ENCODE measurements at places on chromosomes 4 and X.

DNA sequence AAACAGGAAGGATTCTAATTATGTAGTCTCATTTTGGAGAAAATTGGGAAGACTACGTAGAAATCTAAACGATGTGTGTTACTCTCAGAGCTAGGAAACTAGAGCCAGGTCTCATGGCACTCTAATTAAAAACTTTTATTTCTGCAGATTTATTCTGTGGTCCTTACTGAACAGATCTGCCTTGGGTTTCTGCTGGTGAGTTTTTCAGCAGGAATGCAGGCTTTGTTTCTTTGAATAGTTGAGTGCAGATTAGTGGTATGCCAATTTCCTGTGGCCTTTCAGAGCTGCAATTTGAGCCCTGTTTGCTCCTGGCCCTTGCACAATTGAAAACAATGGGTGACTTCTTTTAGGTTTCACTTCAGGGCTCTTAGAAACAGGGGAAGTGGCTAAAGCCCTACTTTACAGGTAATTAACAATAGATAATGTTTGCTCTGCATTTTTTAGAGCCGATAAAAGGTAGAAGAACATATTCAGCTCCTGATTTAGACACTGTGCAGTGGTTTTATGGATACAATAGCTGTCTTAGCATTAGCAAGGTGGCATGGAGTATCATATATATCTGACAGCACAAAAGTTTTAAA, 21.8 kb downstream of the SPRY1 start:
- no peak overlapping the region for H3K27ac ChIP-seq
- peak; percentile 74 for DNase-seq
- no peaks in the 10 kb centered on the region for H3K36me3 ChIP-seq
- no peak overlapping the region for H3K4me3 ChIP-seq
- H3K4me1 ChIP-seq = peaks cover 3% of the 10 kb centered on the region

DNA sequence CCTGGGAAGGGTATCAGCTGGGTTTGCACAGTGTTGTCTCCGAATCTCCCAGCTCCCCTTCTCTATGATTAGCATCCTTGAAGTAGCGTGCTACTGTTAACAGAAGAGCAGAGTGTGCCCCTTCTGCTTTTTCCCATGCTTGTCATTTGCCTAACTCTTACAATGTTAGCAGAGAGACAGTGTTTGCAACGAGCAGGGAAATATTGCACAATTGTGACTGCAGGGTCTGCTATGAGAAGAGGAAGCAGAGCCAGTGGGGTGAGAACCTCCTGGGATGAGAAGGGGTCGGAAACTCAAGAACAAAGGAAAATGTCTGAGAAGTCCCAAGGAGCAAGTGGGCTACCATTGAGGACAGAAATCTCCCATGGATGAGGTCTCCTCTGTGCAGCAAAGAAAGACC, 7.8 kb upstream of the CHRNA9 start:
- H3K27ac ChIP-seq = no peak overlapping the region
- no peak for DNase-seq
- no peak overlapping the region for H3K4me3 ChIP-seq
- H3K4me1 ChIP-seq = no peaks in the 10 kb centered on the region
- H3K36me3 ChIP-seq = no peaks in the 10 kb centered on the region

DNA sequence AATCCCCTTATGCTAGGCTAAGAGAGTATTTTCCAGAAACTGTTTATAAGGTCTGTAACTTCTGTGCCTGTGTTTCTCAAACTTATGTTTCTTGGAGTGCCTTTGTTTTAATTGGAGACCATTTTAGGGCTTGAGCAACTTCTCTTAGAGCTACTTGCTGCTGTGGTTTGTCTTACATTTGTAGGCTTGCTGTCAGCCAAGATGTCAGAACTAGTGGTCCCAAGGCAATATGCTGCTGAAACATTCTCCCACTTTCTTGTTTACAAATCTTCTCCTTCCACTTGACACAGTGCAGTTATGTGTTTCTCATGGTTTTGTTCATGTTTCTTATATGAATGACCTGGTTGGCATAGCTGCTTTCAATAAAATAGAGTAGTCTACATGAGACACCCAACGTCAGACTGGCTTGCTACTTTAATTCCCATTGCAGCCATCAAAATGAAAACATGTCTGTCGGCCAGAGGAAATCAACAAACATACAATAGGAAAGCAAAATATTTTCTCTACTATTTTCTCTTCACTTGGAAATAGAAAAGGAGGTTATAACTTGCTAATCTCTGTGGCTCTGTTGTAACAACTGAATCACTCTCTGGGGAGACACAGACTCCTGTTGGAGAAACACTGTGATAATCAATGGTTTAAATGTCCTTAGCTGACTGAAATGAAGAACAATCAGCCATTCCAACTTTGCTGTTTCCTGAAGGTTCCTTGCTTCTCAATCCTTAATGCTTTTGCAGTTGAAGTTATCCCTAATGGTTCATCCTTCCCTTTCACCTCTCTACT, 426.4 kb downstream of the PDGFC start:
- no peaks in the 10 kb centered on the region for H3K36me3 ChIP-seq
- DNase-seq = no peak
- no peak overlapping the region for H3K27ac ChIP-seq
- no peak overlapping the region for H3K4me3 ChIP-seq
- no peaks in the 10 kb centered on the region for H3K4me1 ChIP-seq

DNA sequence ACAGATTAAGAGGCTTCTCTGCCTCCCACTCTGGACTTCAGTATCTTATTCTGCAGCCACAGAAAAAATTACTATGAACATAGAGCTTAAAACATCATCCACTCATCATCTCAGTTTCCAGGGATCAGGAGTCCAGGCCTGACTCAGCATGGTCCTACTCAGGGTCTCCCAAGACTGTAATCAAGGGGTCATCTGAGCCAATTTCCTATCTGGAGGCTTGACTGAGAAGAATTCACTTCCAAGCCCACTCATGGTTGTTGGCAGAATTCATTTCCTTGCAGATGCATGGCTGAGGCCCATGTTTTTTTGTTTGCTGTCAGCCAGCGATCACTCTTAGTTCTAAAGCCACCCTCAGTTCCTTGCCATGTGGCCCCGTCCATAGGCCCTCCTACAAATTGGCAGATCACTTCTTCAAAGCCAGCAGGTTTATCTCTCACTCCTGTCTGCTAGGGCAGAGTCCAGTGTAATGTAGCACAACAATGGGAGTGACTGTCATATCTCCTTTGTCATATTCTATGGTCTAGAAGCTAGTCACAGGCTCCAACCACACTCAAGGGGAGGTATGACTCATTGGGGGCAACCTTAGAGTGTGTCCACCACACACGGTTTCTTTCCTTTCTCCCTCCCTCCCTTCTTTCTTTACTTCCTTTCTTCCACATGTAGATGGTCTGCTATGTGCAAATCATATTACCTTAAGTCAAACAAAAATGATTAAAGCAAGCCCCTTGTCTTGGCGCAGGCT, 251.6 kb downstream of the QDPR start:
- H3K4me3 ChIP-seq = no peak overlapping the region
- DNase-seq = no peak
- no peaks in the 10 kb centered on the region for H3K27me3 ChIP-seq
- H3K27ac ChIP-seq = no peak overlapping the region

- H3K4me3 ChIP-seq = no peak overlapping the region
- H3K4me1 ChIP-seq = no peaks in the 10 kb centered on the region
- DNase-seq = no peak
- H3K27ac ChIP-seq = no peak overlapping the region
Observed at GRCh38 chrX:41245641-41246040, 88.3 kb upstream of the DDX3X start.

GRCh38 chrX:70504772-70505450, 60.3 kb downstream of the DLG3 start:
- no peak for DNase-seq
- peaks cover 1% of the 10 kb centered on the region for H3K4me1 ChIP-seq
- H3K4me3 ChIP-seq = no peak overlapping the region
- no peak overlapping the region for H3K27ac ChIP-seq

DNA sequence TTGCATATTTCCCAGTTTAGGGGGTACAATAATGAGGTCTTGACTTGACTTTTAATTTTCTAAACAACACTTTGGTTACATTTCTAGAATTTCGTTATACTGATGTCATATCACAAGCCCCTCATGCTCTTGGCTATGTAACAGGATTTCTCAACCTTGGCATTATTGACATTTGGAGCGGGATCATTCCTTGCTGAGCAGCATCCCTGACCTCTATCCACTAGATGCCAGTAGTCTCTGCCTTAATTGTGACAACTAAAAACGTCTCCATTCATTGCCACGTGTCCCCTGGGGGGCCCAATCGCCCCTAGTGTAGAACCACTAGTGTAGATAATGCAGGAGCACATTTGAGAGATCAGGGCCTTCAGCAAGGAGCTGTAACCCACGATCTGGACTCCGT, 234.2 kb upstream of the MID1 start:
- H3K4me1 ChIP-seq = no peaks in the 10 kb centered on the region
- DNase-seq = no peak
- H3K4me3 ChIP-seq = no peak overlapping the region
- H3K36me3 ChIP-seq = no peaks in the 10 kb centered on the region
- no peaks in the 10 kb centered on the region for H3K27me3 ChIP-seq

DNA sequence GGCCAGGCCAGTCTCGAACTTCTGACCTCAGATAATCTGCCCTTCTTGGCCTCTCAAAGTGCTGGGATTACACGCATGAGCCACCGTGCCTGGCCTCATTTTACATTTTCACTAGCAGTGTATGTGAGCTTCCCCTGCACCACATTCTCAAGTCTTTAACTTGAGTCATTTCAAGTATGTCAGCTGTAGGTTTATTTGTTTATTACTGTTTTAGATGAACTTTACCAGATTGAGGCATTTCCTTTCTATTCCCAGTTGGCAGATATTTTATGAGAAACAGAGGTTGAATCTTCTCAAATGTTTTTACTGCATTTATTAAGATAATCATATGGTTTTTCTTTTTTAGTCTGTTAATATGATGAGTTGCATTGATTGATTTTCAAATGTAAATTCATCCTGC, 114.6 kb upstream of the SH3RF1 start:
- no peak overlapping the region for H3K27ac ChIP-seq
- DNase-seq = no peak
- H3K27me3 ChIP-seq = no peaks in the 10 kb centered on the region
- H3K4me3 ChIP-seq = no peak overlapping the region
- H3K4me1 ChIP-seq = no peaks in the 10 kb centered on the region

GRCh38 chr4:156505341-156505955, 466.2 kb downstream of the PDGFC start:
- no peaks in the 10 kb centered on the region for H3K36me3 ChIP-seq
- DNase-seq = no peak
- no peaks in the 10 kb centered on the region for H3K27me3 ChIP-seq
- no peak overlapping the region for H3K27ac ChIP-seq

DNA sequence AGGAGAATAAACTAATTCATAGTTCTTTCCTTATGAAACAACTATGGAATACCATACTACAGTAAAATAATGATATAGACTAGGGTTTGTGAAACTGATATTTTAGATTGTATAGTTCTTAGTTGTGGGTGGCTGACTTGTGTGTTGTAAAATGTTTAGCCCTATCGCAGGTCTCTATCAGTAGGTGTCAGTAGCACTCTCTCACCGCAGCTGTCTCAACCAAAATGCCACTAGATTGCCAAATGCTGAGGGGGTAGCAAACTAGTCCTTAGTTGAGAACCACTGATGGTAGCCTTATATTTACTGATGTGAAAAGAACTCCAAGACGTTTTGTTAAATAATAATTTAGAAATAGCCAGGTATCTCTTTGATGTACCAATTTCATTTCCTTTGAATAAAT, 48.1 kb downstream of the RHOXF2B start:
- H3K36me3 ChIP-seq = no peaks in the 10 kb centered on the region
- H3K27ac ChIP-seq = no peak overlapping the region
- H3K27me3 ChIP-seq = no peaks in the 10 kb centered on the region
- H3K4me3 ChIP-seq = no peak overlapping the region

DNA sequence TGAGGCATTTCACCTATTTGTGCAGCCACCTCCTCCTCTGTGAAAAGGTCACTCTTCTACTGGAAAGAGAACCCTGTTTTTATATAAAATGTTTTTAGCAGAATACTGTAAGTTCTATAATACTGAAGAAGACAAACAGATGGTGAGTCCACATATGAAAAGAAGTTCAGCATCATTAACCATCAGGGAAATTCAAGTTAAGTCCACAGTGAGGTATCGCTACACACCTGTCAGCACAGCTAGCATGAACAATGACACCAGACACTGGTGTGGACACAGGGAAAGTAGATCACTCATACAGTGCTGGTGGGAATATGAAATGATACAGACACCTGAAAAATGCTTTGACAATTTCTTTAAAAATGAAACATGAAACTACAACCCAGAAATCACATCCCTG, 133.0 kb downstream of the MAD2L1 start:
- DNase-seq = no peak
- H3K4me1 ChIP-seq = no peaks in the 10 kb centered on the region
- no peaks in the 10 kb centered on the region for H3K36me3 ChIP-seq

DNA sequence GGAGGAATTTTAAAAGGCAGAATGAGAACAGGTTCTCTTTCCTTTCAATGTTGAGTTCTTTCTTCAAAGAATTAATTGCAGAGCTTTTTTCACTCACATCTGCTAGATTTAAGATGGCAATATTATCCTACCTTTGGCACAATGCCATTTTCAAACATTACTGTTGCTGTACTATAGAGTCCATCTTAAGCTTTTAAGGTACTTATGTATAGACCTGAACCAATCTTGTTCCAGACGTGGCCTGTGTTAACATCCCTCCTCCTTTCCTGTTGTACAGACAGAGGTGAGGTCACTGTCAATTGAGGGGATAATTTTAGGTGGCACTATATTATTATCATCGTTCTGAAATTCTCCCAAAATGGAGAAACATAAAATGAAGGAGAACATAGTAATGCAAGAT, 53.0 kb upstream of the MYOZ2 start:
- H3K27me3 ChIP-seq = no peaks in the 10 kb centered on the region
- H3K4me3 ChIP-seq = no peak overlapping the region
- H3K27ac ChIP-seq = no peak overlapping the region
- H3K4me1 ChIP-seq = no peaks in the 10 kb centered on the region

- H3K27me3 ChIP-seq = no peaks in the 10 kb centered on the region
- H3K27ac ChIP-seq = no peak within 1 kb of the TSS
- DNase-seq = no peak
- H3K4me3 ChIP-seq = no peak within 1 kb of the TSS
Observed at GRCh38 chrX:140709421-140709846, at the start of gene LINC00632. TSS of gene LINC00632 (plus strand) at chrX:140709759.

DNA sequence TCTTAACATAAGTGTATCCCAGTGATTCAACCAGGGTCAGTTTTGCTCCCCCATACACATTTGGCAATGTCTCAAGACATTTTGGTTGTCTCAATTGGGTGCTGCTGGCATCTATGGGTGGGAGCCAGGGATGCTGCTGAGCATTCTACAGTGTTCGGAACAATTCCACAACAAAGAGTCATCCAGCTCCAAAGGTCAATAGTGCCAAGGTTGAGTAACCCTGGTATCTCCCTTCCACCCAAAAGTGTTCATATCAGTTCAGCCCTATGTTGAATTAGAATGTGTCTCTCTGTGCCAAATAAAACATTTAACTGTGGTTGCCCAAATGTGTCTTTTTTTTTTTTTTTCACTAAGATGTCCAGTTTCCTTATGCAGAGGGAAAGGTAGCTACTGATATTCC, 129.4 kb upstream of the RAI2 start:
- H3K4me3 ChIP-seq = no peak overlapping the region
- DNase-seq = no peak
- H3K4me1 ChIP-seq = no peaks in the 10 kb centered on the region
- H3K36me3 ChIP-seq = no peaks in the 10 kb centered on the region
- no peak overlapping the region for H3K27ac ChIP-seq
